ENCODE measurements at places on chromosomes 5 and 9.

- DNase-seq, result no peak
Observed at GRCh38 chr5:119080936-119081335, 10.0 kb downstream of the DMXL1 start.

GRCh38 chr9:19920401-19920800 lies 131.6 kb upstream of the SLC24A2 start:
- DNase-seq, result no peak

DNA sequence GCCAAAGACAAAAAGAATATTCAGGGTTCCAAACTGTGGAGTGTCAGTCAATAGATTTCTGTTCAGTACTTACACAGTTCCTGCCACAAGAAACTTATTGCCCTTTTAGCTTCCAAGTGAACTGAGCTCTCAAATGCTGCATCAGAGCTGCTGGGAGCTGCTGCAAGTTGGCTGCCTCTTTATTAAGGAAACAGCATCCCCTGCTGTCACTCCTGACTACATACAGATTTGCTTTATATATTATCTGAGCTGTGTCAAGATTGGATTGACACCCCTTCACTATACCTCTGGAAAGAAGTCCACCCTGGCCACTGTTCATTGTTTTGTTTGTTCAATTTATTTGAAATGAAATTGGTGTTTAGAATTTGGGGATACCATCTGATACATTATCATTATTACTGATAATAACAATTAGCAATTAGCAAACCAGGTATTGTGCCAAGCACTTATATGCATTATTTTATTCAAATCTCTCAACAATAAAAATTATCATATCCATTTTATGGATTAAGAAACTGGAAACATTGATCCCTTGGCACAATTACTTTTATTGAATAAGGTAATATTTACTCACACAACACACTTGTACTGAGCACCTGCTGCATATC lies 16.4 kb upstream of the C5orf58 start:
- DNase-seq, result peak; percentile 55

DNA sequence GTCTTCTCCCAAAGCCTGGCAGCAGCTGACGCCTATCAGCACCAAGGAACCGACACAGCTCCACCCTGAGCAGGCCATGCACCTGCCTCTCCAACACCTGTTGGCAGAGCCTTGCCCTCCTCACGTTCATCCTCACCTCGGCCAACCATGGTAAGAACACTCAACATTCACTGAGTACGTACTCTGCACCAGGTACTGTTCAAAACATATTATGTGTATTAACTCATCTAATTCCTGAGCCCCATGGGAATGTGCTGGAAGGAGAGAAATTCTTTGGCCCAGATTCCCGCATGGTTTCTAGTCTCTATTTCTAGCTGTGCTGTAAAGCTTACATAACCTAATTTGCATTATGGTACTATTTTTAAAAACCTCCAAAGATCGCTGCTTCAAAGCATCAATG lies 86.1 kb downstream of the GPR21 start:
- no peak for DNase-seq

GRCh38 chr9:129245276-129245675 lies 67.2 kb upstream of the IER5L start:
- no peak for DNase-seq

DNA sequence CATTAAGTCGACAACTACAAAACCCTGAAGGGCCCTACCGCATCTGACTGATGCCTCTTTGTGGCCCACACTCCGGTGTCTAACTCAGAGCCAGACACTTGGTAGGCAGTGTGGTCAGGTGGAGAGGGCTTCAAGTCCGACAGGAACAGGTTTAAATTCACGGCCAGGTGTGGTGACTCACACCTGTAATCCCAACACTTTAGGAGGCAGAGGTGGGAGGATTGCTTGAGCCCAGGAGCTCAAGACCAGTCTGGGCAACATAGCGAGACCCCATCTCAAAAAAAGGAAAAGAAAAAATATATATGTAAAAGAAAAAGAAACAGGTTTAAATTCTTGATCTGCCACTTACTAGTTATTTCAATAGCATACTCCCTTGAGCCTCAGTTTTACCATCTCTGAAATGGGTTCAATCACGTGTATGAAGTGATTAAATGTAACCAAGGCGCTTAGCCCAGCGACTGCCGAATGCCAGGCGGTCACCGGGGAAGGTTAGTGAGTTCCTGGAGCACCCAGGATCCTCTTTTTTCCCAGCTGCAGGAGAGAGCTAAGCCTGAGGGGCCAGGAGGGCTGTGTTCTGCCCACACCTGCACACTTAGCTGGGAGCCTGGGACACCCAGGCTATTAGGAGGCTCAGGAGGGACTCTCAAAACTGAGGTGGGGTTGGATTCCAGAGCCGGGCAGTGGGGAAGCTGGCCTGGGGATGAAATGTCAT lies 943 bp downstream of the CLTB start:
- no peak for DNase-seq

DNA sequence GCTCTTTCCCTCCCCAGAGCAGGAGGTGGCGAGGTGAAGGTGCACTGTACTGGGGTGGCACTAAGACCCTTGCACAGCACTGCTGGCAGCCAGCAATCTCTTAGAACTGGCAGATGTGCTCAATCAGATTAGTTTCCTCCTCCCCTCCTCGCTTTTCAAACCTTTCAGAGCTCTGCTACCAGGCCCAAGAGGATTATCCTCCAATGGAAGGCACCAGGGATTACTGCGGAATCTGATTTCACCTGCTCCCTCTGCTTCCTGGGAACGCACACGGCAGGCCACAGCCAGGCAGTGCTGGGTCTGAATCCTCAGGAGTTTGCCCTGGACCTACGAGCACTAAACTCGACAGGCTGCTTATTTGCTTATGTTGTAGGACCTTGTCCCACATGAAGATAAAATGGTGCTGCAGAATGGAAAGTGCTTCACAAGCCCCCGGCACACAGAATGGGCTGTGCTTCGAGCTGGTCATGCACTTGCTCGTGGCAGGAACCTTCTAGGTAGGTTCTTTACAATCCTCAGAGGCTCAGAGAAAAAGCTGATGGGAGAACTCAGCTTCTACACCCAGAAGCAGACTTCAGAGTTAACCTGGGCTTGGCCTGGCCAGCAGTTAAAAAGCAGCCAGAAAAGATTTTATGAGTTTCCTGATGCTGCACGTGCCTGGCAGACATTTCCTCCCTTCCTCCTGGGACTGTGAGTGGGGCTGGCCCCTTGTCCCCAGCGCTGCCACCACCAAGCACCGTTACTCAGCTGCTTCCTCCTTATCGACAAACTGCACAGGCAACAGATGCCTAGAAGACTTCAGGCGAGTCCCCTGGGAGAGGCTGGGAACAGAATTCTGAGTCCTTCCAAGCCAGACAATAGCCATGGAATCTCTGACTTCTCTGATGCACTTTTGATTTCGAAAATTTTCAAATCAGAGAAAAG lies 33.1 kb downstream of the FABP6 start:
- peak; percentile 16 for DNase-seq

GRCh38 chr5:76601470-76601869 lies 21.7 kb downstream of the F2RL2 start:
- DNase-seq, result peak; percentile 72

- DNase-seq, result no peak
Observed at GRCh38 chr9:134333874-134334581, 7.8 kb downstream of the RXRA start.

DNA sequence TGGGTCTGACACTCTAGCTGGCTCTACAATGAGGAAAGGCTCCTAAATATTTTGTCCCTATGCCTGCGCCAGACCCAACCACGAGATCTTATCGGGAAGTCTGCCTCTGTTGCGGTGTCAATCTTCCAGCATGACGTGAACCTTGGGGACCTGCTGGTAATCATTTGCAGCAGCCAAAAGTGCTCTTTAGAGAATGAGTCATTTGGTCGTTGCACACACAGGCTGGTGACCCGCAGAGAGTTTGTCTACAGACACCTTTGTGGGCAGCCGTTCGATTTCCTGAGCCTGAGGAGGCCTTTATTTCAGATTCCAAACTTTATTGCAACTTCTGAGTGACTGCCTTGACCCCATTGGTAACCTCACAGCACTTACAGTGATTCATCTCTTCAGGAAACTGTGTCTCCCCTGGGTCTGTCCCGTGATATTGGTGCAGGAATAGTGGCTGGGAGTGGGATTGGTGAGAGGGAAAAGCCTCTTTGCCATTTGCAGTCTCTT lies 326.1 kb downstream of the NSG2 start:
- DNase-seq, result no peak

- no peak for DNase-seq
Observed at GRCh38 chr9:123807251-123807650, 122.7 kb downstream of the DENND1A start.

GRCh38 chr5:37553720-37554404 lies 174.7 kb downstream of the WDR70 start:
- DNase-seq, result no peak

GRCh38 chr9:81522716-81523551 lies 166.4 kb downstream of the TLE1 start:
- peak; percentile 60 for DNase-seq

DNA sequence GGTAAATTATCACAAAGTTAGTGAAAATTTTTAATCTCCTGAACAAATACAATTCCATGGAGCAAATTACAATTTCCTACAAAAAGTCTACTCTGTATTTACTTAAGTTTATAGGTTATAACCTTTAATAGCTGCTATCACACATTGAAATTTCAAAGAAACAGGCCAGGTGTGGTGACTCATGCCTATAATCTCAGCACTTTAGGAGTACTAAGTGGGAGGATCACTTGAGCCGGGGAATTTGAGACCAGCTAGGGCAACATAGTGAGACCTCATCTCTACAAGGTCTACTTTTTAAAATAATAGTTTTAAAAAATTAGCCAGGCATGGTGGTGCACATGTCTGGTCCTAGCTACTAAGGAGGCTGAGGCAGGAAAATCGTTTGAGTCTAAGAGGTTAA lies 50.3 kb downstream of the HINT1 start:
- DNase-seq, result no peak

DNA sequence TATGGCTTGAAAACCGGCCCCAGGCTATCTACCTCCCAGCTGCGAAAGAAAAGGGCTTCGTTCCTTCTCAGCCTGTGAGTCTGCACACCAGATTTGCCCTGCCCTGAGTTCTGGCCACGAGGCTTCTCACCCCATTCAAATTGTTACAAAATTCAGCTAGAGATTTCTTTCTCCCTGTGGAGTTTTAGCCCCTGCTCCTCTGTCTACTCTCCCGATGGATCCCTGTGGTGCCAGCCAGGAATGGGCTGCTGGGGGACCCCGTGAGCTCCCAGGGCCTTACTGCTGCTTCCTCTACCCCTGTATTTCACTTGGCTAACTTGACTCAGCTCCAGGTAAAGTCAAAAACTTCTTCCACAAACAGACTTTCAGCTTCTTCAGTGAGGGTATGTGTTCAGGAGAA lies 9.3 kb upstream of the RNF20 start:
- no peak for DNase-seq

DNA sequence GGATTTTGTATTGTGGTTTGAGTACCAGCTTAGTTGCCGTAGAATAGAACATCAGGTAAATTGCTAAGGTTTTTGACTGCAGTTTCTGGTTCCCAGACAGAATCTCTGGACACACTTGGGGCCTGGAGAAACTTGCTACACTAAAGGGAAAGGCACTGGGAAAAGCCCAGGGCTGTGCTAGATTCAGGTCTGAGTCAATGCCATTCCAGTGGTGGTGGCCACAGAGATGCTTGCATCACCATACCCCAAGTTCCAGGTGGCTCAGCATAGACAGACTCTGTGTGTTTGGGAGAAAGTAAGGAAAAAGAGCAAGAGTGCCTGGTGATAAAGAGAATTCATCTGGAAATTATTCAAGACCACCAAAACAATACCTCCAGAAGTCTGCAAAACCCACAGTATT lies 120.6 kb downstream of the HMHB1 start:
- DNase-seq, result no peak
